ENCODE measurements at places on chromosomes 6 and 20. TPM values are rescaled to one million over a fixed set of nuclear protein-coding genes. Genes with fewer than 3 reads are reported as not detected.

DNA sequence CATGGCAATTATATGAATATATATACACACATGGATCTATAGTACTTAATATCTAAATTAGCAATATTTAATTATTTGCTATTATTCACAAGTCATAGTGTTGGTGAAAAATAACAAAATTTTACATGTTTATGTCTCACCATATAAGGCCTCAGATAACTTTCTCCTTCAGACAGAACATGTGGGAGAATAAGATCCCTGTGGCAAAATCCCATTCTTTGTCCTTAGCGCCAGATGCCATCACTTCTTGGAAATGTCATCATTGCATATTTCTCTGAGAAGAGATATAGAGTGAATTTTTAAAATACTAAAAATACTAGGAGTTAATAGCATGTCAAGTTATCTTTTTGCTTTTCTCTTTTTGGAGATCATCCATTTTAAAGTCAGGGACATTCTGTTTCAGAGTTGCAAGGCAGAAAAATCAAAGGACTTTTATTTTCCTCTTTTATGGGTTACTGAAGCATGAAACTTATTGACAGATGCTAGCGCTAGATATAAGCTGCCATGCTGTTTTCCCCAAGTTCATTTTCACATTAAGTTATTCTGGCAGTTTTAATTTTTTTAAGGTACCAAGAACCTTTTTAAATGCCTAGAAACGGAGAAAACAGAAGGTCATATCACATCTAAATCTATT lies 30.4 kb upstream of the STXBP5 start:
- DNase-seq = no peak

DNA sequence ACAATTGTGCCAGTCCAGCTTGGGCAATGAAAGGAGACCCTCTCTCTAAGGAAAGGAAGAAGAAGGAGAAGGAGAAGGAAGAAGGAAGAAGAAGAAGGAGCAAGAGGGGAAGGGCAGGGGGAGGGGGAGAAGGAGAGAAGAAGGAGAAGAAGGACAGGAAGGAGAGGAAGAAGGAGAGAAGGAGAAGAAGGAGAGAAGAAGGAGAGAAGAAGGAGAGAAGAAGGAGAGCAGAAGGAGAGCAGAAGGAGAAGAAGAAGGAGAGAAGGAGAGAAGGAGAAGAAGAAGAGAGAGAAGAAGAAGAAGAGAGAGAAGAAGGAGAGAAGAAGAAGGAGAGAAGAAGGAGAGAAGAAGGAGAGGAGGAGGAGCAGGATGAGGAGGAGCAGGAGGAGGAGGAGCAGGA lies 22.5 kb upstream of the DEFB116 start:
- DNase-seq = no peak

- DNase-seq = no peak
Observed at GRCh38 chr6:13351271-13351670, 22.9 kb upstream of the TBC1D7 start.

DNA sequence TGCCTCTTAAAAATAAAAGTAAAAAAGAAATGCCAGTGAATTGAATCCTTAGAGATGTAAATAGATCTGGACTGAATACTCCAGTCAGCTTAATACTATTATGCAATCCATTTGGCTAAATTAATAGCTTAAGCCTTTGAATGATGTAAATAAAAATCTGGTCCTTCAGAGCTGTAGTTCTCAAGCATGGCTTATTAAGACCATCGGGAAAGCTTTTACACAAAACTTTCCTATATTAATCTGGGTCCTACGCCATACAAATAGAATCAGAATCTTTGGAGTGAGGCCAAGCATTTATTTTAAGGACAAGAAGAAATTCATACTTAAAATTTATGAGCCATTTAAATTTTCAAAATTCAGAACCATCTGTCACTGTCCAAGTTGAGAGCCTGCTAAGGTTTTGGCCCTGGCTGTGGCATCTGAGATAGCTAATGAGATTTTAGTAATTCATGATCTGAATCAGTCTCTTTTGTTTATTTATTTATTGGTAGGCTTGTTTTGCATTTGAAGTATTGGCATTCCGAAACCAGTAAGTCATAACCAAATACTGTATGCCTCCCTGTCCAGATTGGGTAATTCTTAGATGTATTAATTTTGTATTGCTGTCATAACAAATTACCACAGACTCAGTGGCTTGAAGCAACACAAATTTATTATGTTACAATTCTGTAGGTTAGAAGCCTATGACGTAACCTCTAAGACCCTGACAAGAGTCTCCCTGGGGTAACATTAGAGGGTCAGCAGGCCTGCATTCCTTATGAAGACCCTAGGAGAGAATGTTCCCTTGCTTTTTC lies 228.1 kb upstream of the RAB32 start:
- DNase-seq = no peak

Gene C6orf141
- 6.0 TPM for total RNA-seq

Gene GJE1
- total RNA-seq = not detected
